ENCODE measurements at places on chromosomes 6 and 20.

DNA sequence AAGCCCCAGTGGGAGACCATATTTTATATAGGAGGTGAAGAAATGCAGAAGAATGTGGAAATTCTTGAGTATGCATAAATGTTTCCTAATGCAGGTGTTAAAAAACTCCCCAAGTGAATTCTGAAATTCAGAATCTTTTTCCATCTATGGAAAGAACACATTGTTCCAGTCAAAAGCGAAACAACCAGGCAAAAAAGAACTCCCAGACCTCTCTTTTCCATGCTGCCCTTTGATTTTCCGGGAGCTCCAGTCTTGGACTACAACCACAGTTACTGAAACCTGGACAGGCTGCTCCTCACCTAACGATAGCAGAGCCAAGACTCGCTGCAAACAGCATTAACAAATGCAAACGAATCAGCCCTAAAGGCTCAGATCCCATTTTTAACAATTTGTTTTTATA is 108.7 kb upstream of the CNKSR3 start:
- no peak for DNase-seq

- no peak for DNase-seq
These were observed 21.5 kb upstream of the MRPS18A start for GRCh38 chr6:43708860-43709653.

- DNase-seq = peak; percentile 53
These were observed 19.3 kb upstream of the RGS17 start for GRCh38 chr6:153150371-153150751.

DNA sequence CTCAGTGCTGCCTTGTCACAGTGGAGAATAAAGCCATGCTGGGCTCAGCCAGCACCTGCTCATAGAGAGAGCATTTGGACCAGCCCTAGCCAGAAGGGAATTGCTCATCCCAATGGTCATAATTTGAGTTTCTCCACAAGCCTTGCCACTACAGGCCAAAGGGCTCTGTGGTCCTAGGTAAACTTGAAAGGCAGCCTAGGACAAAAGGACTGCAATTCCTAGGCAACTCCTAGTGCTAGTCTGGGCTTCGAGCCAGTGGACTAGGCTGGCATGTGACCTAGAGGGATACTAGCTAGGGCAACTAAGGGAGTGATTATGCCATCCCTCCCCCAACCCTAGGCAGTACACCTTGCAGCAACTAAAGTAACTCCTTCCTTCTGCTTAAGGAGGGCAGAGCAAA is 516.2 kb downstream of the BCKDHB start:
- peak; percentile 16 for DNase-seq

DNA sequence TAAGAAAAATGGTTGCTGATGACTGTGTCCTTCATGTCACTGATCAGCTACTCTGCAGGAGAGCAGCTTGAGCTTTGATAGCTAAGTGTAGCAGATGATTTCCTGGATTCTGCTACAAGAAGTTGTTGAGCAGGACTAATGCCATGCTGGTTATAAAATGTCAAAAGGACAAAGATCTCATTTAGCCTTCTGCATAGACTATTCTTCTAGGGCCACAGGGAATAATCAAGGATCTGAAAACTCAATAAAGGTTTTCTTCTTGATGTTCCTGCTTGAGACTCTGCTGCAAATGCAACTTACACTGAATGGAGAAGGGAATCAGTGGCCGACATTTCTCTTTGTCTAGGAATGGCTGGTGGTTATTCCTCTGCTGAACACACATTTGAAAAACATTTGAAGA is 360.3 kb upstream of the PTCHD4 start:
- no peak for DNase-seq

- DNase-seq = no peak
These were observed 45.5 kb downstream of the SNAP25 start for GRCh38 chr20:10264166-10264558.

- DNase-seq = no peak
These were observed 67.2 kb downstream of the PLCB4 start for GRCh38 chr20:9136114-9136513.

GRCh38 chr20:41889844-41890224 is 271.7 kb upstream of the CHD6 start:
- DNase-seq = no peak

DNA sequence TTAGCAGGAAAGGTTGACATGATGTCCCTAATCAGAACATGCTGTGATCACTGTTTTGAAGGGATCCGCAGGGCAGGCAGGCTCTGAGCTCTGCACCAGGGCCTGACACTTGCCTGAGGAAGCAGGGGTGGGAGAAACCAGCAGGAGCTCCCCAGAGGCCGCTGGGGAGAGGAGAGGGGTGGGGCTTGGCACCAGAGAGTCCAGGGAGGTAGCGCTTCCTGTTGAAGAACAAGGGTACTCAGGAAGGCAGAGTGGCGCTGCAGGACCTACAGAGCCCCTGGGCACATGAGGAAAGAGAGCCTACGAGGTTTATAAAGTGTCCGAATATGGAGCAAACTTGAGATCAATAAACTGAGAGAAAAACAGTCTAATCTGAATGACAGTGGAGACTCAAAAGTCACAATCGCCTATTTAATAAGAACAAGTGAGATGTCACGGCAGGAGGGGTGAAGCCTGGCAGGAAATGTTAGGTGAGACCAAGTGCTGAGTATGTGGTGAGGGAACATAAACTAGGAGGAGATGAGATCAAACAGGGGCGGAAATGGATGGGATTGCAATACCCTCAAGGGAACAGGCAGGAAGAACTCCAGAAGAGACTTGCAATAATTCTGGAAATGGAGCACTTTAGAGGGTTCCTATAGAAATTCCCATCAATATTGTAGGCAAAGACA is 5.8 kb upstream of the TBXT start:
- DNase-seq = peak; percentile 85

- no peak for DNase-seq
These were observed 45.7 kb downstream of the PPARD start for GRCh38 chr6:35388030-35388429.

GRCh38 chr20:7497985-7498384 is 442.3 kb downstream of the HAO1 start:
- no peak for DNase-seq

- no peak for DNase-seq
These were observed 17.1 kb downstream of the ISM1 start for GRCh38 chr20:13238001-13238653.

DNA sequence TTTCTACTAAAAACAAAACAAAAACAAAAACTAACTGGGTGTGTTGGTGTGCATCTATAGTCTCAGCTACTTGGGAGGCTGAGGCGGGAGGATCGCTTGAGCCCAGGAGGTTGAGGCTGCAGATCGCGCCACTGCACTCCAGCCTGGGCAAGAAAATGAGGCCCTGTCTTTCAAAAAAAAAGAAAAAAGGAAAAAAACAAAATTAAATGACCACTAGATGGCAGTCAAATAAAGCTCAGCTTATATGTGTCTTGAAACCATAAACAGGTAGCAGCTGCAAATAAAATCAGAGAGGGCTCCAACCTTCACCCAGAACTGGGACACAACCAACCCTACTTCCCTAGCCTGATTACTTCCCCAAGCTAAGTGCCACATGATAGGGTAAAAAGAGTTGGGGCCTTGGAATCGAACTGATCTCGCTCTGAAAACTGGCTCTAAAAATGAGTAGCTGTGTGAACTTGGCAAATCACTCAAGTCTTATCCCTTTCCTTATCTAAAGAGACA is 67.1 kb upstream of the ADGRF4 start:
- DNase-seq = peak; percentile 49

DNA sequence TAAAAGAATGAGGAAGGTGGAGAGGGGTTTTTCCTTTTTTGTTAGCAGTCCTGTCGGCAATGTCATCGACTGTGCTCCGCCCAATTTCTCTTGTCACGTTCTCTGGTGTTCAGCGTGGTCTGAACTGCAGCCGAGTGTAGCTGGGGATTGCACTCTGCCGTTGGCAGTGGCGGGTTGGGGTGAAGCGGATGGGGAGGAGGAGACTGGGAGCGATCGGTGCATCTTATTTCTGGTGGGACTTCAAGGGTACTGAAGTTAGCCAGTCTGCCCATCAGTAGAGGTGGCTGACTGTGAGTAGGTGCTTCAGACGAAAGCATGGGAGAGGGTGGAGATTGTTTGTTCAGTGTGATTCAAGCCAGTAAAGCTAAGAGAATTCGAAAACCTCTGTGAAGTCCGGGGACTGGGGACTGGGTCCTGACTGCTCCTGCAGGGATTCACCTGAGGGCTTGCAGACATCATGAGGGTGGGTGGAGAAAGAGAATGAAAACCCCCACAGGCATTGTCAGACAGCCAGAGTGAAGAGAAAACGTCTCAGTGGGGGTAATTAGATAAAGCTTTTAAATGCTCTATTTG is 5.1 kb downstream of the RREB1 start:
- DNase-seq = peak; percentile 18

GRCh38 chr6:78347191-78347916 is 520.0 kb upstream of the IRAK1BP1 start:
- no peak for DNase-seq

DNA sequence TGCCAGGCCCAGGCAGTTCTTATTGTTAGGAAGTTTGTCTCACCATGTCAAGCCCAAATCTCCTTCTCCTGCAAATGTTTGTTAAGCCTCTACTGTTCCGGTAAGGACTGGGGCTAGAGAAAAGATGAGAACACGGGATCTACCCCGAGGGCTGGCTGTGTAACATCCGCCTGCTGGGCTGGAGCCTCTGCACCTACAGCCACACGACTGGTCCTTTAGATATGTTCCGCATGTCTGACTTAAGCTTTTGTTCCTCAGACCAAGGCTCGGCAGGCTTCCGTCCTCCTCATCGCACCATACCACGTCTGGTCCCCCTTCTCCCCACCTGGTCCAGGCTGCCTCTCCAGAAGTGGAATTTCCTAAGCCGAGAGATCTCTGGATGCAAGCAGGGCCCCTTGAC is 2.6 kb downstream of the GHRH start:
- DNase-seq = no peak

- no peak for DNase-seq
These were observed 199.9 kb downstream of the CD83 start for GRCh38 chr6:14317387-14317970.

DNA sequence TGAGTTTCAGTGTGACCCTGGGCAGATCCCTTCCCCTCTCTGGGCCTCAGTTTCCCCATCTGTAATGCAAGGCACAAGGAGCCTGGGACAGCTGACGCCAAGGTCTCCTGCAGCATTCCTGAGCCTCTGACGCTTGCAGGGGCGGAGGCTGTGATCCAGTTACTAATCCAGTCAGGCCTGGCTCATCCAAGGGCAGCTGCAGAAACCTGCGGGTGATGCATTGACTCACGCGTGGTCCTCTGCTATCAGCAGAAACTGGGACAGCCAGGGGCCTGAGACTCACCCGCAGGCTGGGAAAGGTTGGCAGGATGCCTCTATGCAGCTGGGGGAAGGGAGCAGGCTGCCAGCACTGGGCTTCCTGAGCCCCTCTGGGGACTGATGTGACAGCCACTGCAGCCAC is 65.0 kb upstream of the SIRPA start:
- no peak for DNase-seq

GRCh38 chr6:41963371-41963770 is 21.8 kb upstream of the CCND3 start:
- DNase-seq = no peak

DNA sequence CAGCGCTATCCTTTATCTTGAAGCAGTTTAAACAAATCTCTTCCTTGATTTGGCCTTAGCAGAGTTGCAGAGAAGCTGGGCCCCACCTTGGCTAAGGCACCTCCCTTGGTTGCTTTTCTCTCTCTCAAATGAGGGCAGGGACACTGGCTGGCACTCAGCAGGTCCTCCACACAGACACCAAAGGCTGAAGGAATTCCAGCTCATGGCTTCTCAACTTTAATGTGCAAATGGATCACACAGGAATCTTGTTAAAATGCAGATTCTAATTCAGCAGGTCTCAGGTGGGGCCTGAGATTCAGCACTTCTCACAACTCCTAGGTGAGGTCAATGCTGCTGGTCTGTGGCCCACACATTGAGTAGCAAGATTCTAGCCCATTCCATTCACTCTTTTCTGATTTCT is 25.7 kb downstream of the RIMS4 start:
- DNase-seq = no peak

DNA sequence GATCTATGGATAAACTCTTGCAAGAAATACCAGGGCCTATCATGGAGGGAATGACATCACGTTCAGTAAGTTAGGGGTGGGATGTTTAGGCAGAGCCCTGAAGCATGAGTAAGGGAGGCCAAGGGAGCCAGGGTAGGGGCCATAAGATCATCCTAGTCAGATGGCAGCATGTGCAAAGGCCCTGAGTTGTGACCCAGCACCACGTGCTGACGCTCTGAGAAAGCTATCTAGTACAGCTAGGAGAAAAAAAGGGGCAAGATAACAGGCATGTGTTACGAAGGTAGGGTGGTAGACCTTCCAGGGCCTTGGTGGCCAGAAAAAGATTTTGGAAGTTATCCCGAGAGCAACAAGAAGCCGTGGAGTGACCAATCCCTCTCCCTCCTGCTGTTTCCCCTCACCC is 22.3 kb downstream of the KCNB1 start:
- DNase-seq = no peak

DNA sequence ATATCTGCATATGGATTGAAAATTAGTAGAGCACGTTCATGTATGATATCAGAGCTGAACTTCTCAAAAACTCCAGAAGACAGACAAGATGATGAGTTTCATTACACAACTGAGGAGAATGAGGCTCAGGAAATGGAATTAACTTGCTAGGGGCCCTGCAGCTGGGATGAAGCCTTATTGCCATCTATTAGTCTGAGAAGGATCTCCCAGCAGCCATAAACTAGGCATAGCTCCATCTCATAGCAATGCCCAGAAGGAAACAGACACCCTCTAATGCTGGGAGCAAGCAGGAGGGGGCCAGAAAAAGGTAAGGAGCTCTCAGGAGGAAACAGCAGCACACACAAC is 18.0 kb downstream of the TFEB start:
- DNase-seq = no peak

- no peak for DNase-seq
These were observed 422.6 kb upstream of the FLRT3 start for GRCh38 chr20:14759979-14760378.

- DNase-seq = no peak
These were observed 41.5 kb downstream of the APCDD1L start for GRCh38 chr20:58473453-58474425.

- no peak for DNase-seq
These were observed 382.4 kb downstream of the PKHD1 start for GRCh38 chr6:51704932-51705540.

DNA sequence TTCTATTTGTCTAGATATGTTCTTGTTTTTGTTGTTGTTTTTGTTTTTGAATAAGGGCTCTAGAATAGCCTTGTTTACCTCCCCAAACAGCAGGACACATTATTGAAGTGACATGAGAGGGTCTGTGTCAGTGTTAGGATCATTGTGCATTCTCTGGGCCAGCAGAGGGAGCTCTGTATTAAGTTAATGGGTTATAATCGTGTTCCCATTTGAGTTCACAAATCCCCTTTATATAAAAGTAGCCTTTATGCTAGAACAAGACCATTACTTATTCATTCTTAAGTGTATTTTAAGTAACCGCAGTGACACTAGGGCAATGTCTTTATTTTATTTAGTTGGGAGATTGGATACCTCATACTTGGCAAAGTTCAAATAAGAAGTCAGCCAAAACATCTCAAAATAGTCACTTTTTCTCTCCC is 44.8 kb downstream of the STK4 start:
- peak; percentile 4 for DNase-seq

- no peak for DNase-seq
These were observed 1.3 kb downstream of the RGL2 start for GRCh38 chr6:33297406-33297955.

GRCh38 chr6:35662999-35663398 is 25.7 kb downstream of the FKBP5 start:
- DNase-seq = no peak

GRCh38 chr6:113381959-113382358 is 475.2 kb upstream of the MARCKS start:
- DNase-seq = no peak

Measured in SHP77 treated with DMSO at 0.1 percent for 48 hours (cell line).